ENCODE measurements at places on chromosomes 7 and 10.

DNA sequence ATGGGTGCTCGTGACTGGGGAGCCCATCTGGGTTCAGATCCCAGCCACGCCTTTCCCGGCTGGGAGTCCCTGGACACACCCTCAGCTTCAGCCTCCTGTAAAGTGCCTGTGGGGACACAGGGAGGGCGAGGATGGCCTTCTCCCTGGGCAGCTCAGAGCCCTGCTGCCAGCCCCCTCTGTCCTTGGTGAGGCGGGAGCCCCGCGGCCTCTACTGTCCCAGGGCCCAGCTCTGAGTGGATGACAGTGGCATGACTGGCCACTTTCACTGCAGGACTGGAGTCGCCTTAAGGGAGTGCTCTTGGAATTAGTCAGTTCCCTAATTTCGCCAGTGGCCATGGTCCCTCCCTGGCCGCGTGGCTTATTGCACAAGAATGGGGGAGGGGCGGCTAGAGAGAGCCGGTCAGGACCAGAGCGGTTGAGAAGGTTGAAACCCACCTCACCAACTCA lies 4.6 kb downstream of the BRI3 start:
- DNase-seq, result no peak

DNA sequence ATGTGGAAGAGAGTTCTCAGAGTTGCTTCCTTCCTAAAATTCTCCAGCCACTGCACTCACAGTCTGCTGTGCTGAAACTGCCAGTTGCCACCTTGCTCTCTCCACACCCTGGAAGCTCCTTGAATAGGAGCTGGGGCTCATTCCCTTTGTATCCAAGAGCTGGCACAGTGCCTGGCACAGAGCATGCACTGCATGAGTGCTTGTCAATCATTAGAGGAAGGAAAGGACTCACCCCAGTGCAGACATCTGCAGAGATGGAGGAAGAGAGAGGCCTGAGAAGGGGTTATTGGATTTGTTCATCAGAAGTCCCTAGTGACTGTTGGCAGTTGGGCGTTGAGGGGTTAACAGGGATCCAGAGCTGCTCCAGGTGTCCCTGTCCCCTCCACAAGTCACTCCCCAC lies 41.7 kb upstream of the DUSP5 start:
- no peak for DNase-seq

DNA sequence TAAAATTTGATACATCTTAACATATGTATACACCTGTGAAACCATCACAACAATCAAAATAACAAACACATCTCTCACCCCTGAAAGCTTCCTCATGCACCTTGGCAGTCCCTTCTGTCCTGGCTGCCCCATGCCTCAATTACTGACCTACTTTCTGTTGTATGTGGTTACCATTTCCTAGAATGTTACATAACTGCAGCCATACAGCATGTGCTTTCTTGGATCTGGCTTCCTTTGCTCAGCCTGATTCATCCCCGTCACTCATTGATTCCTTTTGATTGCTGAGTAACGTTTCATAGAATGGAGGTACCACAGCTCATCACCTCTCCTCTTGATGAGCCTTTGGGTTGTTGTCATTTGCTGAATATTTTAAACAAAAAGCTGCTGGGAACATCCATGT lies 165.3 kb downstream of the CELF2 start:
- DNase-seq, result no peak

GRCh38 chr10:80537086-80537735 lies 491 bp upstream of the SH2D4B start:
- DNase-seq, result no peak

DNA sequence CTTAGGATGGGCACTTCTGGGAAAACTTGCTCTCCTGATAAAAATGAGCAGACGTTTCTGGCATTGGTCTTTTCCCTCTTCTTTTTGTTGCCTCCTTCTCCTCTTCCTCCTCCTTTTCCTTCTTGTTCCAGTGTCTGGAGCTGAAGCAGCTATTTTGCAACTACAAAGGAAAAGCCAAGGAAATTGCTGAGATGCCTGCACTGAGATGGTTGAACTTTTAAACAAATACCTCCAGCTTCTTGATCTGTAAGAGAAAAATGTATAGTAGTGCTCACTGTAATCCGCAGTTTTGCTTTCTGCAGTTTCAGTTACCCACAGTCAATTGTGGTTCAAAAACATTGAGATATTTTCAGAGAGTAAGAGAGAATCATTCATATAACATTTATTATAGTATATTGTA lies 7.5 kb upstream of the SND1 start:
- no peak for DNase-seq

DNA sequence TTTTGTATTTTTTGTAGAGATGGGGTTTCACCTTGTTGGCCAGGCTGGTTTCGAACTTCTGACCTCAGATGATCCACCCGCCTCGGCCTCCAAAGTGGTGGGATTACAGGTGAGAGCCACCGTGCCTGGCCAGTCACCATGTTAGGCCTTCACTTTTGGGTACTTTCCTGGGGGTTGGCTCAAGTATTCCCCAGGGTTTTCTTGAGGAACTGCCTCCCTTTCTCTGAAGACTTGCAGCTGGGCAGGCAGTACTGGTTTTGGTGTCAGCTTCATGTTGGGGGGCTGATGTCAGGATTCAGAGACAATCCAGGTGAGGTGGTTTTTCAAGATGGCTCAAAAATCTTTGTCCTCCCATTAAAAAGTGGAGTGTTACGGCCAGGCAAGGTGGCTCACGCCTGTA lies 7.7 kb downstream of the ZNHIT1 start:
- DNase-seq, result no peak

DNA sequence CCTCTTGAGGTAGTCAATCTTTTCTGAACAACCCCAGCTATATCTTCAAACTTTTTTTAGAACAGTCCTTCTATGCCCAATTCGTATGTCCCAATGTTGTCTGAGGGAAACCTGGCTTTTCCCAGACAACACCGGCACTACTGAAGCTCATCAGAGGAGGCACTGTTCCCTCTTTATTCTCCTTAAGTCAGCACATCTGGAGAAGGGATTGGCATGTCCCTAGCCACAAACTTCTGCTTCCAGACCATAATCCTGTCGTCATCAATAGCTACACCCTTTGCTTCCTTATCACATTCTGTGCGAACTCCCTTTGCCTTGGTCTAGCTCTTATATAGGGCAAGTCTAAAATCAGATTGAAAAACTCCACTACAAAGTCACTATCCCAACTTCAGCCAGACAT lies 22.9 kb downstream of the PON3 start:
- no peak for DNase-seq

GRCh38 chr10:3765146-3765545 lies 19.9 kb downstream of the KLF6 start:
- DNase-seq, result no peak

DNA sequence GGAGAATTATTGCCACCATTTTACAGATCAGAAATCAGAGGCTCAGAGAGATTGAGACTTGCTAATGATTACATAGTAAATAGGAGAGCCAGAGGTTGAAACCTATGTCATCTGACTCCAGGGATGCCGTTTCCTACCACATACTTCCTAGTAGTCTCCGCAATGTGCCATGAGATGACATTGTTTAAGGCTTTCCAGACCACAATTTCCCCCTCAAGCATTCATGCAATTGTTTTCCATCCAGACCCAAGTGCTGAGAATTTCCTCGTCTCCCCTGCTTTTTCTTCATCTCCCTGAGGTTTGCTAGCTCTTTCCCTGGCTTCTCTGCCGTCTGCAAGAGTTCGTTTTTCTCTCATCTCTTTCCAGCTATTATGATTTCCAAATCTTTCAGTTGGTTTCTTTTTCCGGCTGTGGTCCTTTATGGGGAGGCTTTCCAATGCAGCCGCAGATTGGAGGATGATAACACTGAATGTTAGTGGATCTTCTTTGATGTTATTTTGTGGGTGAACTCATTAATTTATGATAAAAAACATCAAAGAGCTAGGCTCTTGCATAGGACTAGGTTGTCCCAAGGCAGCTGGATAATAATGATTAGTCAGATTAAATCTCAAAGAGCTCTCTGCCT lies 6.9 kb upstream of the GOLGA7B start:
- no peak for DNase-seq

DNA sequence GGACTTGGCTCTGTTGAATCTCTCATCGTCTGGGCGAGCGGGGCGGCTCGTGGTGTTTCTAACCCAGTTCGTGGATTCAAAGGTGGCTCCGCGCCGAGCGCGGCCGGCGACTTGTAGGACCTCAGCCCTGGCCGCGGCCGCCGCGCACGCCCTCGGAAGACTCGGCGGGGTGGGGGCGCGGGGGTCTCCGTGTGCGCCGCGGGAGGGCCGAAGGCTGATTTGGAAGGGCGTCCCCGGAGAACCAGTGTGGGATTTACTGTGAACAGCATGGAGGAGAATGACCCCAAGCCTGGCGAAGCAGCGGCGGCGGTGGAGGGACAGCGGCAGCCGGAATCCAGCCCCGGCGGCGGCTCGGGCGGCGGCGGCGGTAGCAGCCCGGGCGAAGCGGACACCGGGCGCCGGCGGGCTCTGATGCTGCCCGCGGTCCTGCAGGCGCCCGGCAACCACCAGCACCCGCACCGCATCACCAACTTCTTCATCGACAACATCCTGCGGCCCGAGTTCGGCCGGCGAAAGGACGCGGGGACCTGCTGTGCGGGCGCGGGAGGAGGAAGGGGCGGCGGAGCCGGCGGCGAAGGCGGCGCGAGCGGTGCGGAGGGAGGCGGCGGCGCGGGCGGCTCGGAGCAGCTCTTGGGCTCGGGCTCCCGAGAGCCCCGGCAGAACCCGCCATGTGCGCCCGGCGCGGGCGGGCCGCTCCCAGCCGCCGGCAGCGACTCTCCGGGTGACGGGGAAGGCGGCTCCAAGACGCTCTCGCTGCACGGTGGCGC lies at the start of gene EN2:
Gene EN2 (plus strand): TSS at position 19 of the 767 bp plus-strand sequence. CDS start 249 bp downstream, at position 268.
- DNase-seq, result no peak

DNA sequence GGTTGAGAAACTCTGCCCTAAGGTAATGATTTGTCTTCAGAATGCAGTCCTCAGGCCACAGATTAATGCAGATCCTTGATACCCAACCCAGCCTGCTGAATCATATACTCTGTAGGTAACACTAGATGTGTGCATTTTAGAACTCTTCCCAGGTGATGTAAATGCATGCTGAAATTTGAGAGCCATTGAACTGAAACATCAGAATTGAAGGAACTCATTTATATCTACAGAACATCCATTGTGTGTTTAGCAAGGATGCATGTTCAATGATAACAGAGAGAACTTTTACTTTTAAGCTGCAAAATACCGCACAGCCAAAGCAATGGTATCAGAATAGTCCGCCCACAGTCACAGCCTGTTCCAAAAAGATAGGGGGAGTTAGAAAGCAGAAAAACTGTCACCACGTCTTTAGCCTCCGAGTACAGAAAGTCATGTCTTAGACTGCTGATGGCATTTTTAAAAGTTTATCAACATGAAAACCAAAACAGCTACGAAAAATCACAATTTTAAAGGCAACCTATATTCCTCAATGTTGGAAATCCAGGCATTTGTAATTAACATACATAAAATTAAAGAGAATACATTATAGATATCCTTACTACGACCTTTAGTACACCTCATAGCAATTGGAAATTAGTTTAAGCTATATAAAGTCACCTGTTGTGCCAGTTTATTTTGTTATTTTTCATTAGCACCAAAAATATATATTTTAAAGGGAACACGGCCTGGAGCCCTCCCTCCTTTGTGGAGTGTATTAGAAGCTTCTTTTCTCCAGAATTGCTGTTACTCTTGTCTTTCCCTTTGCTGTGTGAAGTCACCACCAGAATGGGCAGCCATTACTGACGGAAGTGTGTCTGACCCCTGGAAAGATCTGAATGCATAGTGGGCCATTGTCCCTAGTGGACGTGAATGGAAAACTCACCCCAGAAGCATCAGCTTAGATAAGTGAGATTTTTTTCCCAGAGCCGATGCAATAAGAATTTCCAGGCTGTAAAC lies 65.8 kb upstream of the PRKAR2B start:
- no peak for DNase-seq

DNA sequence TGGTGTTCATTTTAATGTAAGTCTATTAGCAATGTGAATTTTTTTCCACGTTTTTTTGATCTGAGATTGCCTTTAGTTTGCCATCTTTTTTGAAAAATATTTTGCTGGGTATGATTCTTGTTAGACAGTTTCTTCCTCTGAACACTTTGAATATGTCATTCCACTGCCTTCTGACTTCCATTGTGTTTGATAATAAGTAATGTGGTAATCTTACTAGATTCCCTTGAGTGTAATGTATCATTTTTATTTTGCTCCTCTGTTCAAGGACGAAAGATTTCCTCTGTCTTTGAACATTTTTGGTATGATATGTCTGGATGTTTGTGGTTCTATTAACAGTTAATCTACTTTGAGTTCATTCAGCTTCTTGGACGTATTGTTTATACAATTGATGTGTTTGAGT lies 371.4 kb downstream of the SUGCT start:
- DNase-seq, result no peak

GRCh38 chr10:95026461-95026860 lies 42.8 kb downstream of the CYP2C8 start:
- no peak for DNase-seq

GRCh38 chr10:88238615-88238914 lies 344.6 kb downstream of the RNLS start:
- no peak for DNase-seq

- DNase-seq, result no peak
Observed at GRCh38 chr7:107966711-107967110, 36.2 kb downstream of the LAMB1 start.

GRCh38 chr10:123241391-123242141 lies 87.4 kb downstream of the BUB3 start:
- DNase-seq, result peak; percentile 6

DNA sequence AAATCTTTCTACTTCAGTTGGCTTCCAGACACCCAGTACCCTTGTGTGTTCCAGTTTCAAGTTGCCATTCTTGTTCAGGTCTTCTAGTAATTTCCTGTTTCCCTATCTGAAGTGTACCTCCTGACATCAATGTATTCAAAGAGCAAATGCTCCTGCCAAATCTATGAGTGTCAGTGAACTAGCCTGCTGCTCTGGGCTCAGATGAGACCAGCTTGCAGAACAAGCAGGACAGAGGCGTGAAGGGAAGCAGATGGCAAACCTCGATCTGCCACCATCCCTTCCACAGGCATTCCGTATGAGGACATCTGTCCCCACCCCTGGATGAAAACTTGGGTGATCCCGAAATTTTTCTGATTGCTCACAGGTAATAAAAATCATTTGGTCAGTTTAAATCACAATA lies 4.4 kb upstream of the MPP7 start:
- no peak for DNase-seq

DNA sequence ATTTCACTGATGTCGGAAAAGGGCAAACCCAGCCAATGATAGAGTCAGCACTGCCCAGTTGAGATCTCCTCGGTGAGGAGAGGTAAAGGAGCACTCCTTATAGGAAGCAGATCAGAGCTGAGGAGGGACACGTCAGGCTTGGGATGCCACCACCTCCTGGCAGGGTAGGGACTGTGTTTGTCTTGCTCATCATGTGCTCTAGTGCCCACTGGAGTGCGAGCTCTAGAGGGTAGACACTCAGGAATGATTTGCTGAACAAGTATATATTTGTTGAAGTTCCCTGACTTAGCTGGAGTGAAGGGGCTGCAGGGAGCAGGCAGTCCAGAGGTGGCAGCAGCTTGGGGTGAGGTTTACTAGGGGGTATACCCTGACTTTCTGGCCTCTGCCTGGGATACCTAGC lies 146.5 kb downstream of the NOC3L start:
- no peak for DNase-seq

DNA sequence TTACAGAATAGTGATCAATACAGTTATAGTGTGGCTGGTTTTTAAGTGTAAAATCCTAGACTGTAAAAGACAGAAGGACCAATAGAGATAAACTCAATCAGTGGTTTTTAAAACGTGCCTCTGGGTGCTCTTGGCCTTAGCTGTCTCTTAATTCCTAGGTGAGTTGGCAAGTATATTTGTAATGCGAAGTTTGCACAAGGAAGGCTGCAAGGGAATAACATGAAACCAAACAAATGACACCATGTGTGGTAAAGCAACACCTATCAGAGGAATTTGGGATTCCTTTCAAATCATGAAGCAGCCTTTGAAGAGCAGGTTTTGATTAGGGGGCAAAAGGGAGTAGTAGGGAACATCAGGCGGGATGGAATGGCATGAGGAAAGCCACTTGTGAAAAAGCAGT lies 284.6 kb downstream of the INHBA start:
- DNase-seq, result no peak
